ENCODE measurements at places on chromosomes 16 and 17.
A peak's percentile ranks its signal among the peaks of the same experiment; 100 is the strongest.

DNA sequence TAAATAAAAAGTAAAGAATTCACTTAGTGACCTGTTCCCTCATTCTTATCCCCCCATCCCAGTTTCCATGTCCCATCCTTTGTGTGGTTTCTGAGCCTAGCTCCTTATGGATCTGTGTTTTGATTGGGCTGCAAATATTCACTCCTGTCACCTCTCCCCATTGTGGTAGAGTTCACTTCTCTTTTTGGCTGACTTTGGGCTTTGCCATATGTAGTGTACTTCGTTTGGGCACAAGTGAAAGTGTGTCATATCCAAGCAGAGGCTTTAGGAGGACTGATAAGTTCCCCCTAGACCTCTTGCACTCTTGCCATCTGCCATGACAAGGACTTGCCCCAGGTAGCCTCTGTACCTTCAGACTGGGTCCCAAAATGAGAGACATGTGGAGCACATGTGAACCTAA is 13.0 kb upstream of the DHRS7B start:
- no peak for DNase-seq

DNA sequence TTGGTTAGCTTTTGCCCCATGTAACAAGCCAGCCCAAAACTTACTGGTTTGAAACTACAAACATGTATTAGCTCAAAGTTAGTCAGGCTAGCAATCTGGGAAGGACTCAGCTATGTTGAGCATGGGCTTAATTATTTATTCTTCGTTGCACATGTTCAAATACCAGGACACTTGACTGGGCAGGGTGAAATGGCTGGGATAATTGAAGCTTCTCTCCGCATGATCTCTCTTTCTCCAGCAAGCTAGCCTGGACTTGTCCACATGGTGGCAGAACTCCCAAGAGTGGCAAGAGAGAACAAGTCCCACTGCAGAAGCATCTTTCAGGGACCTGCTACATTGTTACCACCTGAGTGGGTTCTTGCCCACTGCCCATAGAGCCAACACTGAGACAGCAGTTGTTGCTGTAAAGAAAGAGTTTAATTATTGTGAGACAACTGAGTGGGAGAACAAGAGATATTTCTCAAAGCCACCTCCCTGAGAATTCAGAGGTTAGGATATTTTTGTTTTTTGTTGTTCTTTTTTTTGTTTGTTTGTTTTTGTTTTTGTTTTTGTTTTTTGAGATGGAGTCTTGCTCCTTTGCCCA is 16.8 kb upstream of the ATF7IP2 start:
- DNase-seq: no peak

- DNase-seq: no peak
Observed at GRCh38 chr16:47047524-47048203, 74.2 kb upstream of the DNAJA2 start.

GRCh38 chr17:45812102-45812501 is 28.0 kb downstream of the CRHR1 start:
- DNase-seq: no peak

- DNase-seq: no peak
Observed at GRCh38 chr17:19645734-19646201, 2.8 kb upstream of the ALDH3A2 start.

GRCh38 chr16:53509906-53510703 is 7.1 kb upstream of the AKTIP start:
- peak; percentile 50 for DNase-seq

GRCh38 chr17:29848737-29849136 is 81.3 kb downstream of the SSH2 start:
- DNase-seq: no peak

- DNase-seq: no peak
Observed at GRCh38 chr17:41588126-41588810, 1.6 kb upstream of the KRT14 start.

DNA sequence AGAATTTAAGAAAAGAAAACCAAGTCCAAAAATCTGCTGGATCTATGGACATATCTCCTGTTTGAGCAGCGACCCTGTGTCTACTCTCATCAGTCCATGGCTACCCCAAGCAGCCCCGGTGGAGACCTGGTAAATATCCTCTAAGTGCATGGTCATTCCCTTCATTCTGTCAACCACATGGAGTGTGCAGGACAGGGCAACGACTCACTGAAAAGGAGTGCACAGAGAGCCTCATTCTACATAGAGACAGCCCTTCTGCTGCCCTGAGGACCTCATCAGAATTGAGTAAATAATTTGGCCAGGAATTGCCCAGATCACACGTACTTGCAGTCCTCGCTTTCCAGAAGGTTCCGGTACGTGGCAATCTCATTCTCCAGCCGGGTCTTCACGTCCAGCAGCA is 3.0 kb downstream of the KRT38 start:
- no peak for DNase-seq

DNA sequence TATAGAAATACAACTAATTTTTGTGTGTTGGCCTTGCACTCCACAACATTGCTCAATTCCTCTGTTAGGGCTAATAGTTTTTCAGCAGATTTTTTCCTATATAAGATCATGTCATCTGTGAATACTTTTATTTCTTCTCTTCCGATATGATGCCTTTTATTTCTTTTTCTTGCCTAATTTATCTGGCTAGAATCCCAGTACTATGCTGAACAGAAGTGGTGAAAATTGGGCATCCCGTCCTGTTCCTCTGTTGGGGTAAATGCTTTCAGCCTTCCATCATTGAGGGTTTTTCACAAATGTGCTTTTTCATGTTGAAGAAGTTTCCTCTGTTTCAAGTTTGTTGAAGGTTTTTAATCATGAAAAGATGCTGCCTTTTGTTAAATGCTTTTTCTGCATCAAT is 22.7 kb upstream of the TNFRSF13B start:
- DNase-seq: no peak

GRCh38 chr16:23966597-23967394 is 131.0 kb downstream of the PRKCB start:
- no peak for DNase-seq

- no peak for DNase-seq
Observed at GRCh38 chr16:10743227-10743609, 424 bp upstream of the NUBP1 start.

- DNase-seq: no peak
Observed at GRCh38 chr17:64386412-64387144, 4.1 kb downstream of the PECAM1 start.

GRCh38 chr16:85707528-85708095 is 18.9 kb upstream of the GINS2 start:
- no peak for DNase-seq

- no peak for DNase-seq
Observed at GRCh38 chr16:9566099-9566498, 474.7 kb downstream of the HAPSTR1 start.

DNA sequence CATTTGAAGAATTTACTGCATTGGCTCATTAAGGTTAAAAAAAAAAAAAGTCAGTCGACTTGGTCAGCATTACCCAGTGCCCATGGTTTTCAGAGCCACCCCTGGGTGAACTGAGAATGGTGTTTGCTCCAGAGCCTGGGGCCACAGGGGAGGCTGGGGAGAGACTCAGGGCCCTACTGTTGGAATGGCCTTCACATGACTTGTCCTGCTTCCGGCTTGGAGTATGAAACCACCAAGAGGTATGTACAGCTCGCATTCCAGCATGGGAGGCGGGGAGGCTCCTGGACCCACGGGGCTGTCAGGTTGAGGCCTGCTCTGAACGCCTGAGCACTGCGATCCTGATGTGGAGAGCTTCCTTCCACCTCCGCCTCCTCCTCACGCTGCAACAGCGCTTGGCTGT is 36.8 kb downstream of the MSI2 start:
- no peak for DNase-seq
